Ovary (tissue), 10 donors: ENCODE measurements at places on chromosomes 3 and 15. TPM values are rescaled to one million over a fixed set of nuclear protein-coding genes. Genes with fewer than 3 reads are reported as not detected.
A peak's percentile ranks its signal among the peaks of the same experiment; 100 is the strongest.

The FBXO40 gene
- polyA plus RNA-seq, result 0.63 TPM

The AHSG gene
- not detected for polyA plus RNA-seq

The CAPN3 gene
- polyA plus RNA-seq, result 7.9 TPM

DNA sequence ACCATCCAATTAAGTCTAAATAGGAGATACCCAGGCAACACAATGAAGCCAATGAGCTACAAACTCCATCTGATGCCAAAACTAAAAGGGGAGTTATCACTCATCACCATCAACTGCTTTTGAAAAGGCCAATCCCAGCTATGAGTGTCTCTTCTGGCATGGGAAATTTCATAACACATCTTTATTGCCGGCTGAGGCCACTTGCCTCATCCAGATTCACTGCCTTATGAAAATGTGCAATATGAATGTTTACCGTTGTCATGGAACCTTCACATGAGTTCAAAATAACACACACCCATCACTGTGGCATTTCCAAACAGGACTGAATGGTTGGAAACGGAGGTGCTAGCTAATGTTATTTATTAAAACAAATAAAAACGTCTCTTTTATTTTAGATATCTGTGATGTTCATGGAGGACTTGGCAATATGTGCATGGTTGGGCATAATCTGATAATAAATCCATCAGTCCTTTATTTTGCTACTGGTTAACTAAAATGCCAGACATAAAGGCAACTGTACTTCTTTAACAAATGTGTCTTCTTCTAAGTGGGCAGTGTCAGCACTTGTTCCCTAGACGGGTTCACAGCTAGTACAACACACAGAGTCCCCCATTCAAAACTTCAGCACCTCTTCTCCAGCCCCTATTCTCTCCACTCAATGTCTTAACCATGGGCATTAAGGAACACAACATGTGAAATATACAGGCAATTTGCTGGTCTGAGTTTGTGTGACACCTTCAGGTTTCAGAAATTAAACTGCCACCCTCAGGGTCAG is 143.9 kb downstream of the MAGI1 start:
- no peak for DNase-seq

DNA sequence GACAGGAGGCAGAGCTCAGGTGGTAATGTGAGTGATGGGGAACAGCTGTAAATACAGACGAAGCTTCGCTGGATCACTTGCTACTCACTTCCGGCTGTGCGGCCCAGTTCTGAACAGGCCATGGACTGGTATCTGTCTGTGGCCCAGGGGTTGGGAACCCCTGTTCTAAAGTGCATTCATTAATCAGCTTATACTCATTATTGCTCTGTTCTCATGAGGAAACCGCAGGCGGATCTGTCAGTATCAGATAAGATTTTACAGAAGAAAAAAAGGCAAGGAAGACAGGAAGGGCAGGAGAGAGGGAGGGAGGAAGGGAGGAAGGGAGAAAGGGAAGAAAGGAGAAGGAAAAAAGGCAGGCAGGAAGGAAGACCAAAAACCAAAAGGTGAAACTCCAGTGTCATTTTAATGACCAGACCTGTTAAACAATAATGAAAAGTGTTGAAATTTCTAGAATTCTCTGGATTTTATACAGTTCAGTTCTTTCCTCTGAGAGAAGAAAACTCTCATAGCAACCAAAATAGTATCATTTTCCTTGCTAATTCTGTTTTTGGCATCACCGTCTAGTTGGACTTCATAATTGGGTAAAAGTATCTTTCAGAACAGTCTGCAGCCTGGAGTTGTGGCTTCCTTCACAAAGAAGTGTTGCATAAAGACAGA is 128.0 kb upstream of the PROK2 start:
- DNase-seq, result no peak

DNA sequence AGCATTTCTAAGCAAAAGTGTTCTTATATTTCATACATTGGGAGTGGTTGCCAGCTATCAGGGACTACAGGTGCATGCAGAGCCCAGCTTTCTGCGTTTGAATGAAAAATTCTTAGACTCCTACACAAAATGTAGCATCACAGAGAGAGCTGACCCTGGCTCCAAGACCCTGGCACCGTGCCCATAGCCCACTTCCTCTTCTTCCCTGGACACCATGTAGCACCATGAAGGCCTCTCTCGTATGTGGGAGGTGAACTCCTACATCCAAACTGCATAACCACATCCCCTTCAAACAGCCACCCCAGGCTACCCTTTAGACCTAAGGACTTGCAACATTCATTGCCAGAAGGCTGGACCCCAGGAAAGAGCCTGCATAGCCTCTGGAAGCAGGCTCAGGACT is 35.8 kb upstream of the ATOSA start:
- DNase-seq, result no peak

- no peak for DNase-seq
Measured at GRCh38 chr3:137692803-137693431, 71.2 kb upstream of the SOX14 start.

DNA sequence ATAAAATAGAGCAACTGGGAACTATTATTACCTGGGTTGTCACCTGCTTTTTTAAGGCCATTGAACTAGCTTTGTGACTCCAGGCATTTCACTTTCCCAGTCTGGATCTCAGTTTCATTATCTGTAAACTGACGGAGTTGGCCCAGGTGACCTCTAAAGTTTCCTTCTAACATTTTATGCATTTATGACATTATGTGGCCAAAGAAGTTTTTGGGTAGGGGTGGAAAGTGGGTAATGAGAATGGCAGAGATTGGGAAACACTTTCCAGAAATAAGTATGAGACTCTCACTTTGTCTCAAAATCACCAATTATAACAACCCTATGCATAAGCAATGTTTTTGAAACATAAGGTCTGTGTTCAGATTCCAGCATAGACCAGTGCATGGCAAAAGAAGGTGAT is 99.1 kb upstream of the ARHGEF3 start:
- no peak for DNase-seq

DNA sequence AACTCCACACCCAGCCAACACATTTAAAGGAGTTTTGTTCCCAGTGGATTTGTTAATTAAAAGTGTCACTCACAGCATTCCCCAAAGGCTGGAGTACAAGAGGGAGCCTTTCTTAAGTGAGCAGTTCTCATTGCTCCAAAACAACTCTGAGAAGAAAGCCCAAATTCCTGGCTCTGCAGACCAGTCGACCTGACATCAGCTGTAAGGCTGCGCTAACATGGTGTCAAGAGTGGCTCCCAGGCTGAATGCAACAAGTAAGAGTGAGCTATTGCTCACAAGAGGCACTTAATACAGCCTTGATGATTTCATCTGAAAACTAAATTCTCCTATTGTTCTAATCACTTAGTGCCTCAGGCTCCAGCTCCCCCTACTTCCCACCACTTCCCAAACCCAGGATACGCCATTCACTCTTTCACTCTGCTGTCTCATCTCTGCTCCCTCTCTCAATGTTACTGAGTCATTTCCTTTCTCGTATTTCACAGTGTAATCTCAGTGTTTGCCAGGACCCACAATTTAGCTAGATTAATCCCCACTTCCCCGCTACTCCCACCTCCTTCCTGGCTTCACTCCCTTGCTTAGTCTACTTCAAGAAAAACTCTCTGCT is 81.8 kb downstream of the WWTR1 start:
- DNase-seq, result peak; percentile 36

- DNase-seq, result no peak
Measured at GRCh38 chr3:112770032-112770626, 76.5 kb downstream of the CD200R1L start.
